Placental pericyte (primary cell): ENCODE measurements at places on chromosomes 1 and 21. TPM values are rescaled to one million over a fixed set of nuclear protein-coding genes. Genes with fewer than 3 reads are reported as not detected.

HSD3B1 gene
- not detected in 2 replicates for total RNA-seq

PRMT2 gene
- 97.5 and 145 TPM in 2 replicates for total RNA-seq

RNF186 gene
- not detected in 2 replicates for total RNA-seq

SPRR2E gene
- total RNA-seq: not detected in 2 replicates

HAPLN2 gene
- not detected in 2 replicates for total RNA-seq

MATN1 gene
- under 0.01 and 0.44 TPM in 2 replicates for total RNA-seq

CD52 gene
- not detected in 2 replicates for total RNA-seq

VWA5B1 gene
- not detected in 2 replicates for total RNA-seq

GLRX2 gene
- 8.3 and 13.5 TPM in 2 replicates for total RNA-seq

CD84 gene
- 0.14 TPM in 1 of 2 replicates, not detected in the other for total RNA-seq

CCDC27 gene
- not detected in 2 replicates for total RNA-seq

FMOD gene
- 0.29 and 7.9 TPM in 2 replicates for total RNA-seq

GJC2 gene
- total RNA-seq: 2.4 and 3.0 TPM in 2 replicates

LCE3D gene
- total RNA-seq: not detected in 2 replicates

ALPL gene
- total RNA-seq: 1.4 and 2.2 TPM in 2 replicates

OPTC gene
- not detected in 2 replicates for total RNA-seq

CYP4A22 gene
- total RNA-seq: not detected in 2 replicates

CIART gene
- total RNA-seq: 0.66 and 3.4 TPM in 2 replicates

TSPEAR gene
- total RNA-seq: not detected in 2 replicates

PLA2G5 gene
- total RNA-seq: not detected in 2 replicates

HTR6 gene
- total RNA-seq: not detected in 2 replicates
